ENCODE measurements at places on chromosomes 4 and X.

DNA sequence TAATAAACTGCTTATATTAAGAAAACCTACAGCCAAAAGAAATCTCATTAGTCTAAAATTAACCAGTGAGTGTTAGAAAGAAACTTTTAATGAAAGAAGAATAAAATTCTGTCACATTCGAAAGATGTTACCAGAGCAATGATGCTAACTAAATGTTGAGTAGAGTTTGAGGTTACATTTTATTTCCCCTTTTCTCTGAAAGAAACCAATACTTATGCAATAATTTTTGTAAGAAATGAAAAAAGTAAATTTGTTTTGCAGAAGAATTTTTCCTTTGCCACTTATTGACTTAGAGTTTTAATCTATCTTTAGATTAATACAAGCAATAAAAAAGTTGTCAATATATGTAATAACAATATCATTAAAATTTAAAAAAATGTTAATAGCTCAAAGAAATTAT is 574.0 kb upstream of the GALNTL6 start:
- no peak for DNase-seq

DNA sequence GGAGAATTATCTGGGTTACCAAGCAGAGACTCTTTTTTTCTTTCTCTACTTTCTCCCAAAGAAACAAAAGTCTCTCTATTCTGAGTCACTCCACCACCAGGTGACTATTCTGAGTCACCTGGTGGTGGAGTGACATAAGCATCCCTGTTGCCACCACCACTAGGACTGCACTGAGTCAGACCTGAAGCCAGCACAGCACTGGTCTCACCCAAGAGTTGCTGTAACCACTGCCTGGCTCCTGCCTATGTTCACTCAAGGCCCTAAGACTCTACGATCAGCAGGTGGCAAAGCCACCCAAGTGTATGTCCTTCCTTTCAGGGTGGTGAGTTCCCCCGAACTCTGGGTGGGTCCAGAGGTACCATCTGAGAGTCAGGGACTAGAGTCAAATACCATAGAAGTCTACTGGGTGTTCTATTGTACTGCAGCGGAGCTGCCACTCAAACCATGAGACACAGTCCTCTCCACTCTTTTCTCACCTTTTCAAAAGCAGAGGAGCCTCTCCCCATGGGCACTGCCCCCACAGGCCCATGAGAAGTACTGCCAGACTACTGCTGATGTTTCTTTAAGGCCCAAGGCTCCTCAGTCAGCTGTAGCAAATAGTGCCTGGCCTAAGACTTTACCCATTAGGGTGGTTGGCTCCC is 209.6 kb upstream of the IRS4 start:
- DNase-seq: no peak

DNA sequence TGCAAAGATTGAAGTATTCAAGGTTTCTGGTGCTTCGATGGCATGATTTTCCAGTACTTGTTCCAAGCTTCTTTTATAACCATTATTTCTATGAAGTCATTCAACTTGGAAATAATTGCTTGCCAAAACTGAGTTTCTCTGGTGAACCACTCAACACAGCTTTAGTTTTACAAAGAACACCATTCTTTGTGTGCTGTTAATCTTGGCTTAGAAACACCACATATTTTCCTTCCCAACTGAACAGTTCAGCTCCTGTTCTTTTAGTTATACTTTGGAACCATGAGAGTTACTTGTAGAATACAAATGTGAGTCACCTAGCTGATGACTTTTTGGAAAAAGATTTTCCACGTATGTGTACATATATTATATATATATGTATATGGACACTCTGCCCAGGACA is 32.7 kb downstream of the TMEM47 start:
- no peak for DNase-seq

DNA sequence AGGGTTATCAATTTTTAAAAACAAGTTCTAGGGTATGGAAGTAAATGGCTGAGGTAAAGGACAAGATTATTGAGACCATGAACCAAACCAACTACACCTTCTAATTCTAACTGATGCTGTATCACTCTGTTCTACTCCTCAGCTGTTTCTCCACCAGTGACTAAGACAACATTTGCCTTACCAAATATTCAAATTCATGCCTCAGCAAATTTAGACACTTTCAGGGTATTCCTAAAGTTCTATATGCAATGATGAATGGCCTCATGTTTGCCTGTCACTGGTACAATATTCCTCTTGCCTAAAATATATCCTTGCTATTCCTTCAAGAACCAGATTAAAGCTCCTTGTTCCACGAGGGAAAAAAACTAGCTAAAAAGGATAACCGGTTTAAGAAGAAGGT is 5.0 kb downstream of the RPL9 start:
- DNase-seq: no peak

DNA sequence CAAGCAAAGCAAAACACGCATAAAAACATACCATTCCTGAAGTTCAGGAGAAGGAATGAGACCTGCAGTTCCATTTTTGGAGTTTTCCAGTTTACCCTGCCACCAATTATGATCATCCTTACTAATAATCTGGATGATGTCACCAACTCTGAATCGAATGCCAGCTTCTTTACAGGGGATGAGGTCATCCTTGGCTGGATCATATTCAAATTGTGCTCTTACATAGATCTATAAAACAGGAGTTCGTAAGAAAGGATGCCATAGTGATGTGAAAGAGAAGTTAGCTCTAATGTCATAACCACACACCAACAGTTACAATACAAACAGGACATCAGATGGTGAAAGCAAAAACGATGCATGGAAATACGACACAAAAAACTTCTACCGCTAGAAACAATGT is 106.5 kb downstream of the NYX start:
- no peak for DNase-seq
